Retinal pigment epithelial cell (primary cell): ENCODE measurements at places on chromosomes 1 and 21.

DNA sequence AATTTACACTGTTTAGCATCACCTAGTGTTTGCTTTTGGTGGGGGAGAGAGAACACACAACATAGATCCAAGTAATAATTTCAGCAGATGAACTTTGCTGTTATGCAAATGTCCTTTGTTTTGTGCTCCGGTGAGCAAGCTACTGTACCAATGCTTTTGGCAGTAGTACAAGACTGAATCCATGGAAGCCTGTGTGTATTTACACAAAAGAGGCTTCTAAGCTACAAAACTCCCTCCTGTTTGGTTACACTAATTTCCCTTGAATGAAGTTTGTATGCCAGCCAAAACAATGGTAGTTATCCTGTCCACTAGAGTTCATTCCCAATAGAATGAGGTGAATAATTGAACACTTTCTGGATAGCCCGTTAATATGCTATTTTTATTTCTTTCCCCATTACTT, 320.5 kb downstream of the KCTD3 start:
- no peak for DNase-seq

DNA sequence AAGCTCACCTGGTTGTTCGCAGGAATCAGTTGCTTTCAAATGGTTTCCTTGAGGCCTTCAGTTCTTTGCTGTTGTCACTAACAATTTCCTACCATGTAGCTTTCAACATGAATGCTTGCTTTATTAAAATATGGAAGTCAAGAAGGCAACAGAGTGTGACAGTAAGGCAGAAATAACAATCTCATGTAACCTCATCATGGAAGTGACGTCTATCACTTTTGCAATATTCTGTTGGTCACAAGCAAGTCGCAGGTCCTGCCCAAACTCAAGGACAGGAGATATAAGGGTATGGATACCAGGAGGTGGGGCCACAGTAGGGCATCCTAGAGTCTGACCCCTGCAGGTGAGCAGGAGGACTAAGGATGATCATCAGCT, 296.8 kb upstream of the ZP4 start:
- no peak for DNase-seq

GRCh38 chr1:83746234-83746633, 252.7 kb downstream of the TTLL7 start:
- no peak for DNase-seq

- DNase-seq: no peak
Observed at GRCh38 chr21:37155186-37155585, 82.1 kb downstream of the TTC3 start.

DNA sequence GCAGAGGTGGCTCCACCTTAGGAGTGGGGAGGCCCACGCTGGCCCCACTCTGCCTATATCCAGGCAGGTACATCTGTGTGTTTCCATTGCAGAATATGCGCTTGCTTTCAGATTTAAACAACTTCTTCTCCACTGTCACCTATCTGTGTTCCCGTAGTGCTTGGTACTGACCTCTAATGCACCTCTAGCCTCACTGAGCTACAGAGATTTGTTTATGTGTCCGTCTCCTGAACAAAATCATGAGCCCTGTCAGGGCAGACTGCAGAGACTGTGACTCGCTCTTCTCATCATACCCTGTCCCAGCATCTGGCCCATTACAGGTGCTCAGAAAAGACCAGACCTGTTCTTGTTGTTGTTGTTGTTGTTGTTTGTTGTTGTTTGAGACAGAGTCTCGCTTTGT, 14.5 kb upstream of the LRRC38 start:
- DNase-seq: no peak

GRCh38 chr1:202622388-202622787, 87.9 kb downstream of the SYT2 start:
- no peak for DNase-seq

GRCh38 chr1:53315456-53316423, 12.1 kb downstream of the LRP8 start:
- no peak for DNase-seq

DNA sequence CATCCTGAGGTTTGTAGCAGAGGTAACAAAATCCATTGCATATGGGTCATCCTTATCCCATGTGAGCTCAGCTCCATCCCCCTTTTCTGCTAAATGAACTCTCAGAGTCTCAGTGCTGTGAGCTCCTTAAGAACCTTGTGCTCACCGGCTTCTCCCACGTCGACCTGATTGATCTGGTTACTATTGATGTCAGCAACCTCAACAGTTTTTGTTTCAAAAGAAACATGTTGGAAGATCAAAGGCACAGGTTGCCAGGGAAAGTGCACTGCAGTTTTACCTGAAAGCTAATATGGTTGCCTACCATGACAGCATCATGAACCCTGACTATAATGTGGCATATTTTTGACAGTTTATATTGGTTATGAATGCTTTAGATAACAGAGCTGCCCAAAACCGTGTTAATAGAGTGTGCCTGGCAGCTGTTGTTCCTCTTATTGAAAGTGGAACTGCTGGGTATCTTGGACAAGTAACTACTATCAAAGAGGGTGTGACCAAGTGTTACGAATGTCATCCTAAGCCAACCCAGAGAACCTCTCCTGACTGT, 131.4 kb downstream of the HS2ST1 start:
- no peak for DNase-seq
